Spinal cord (tissue), 10 donors: ENCODE measurements at places on chromosomes 6 and 20. TPM values are rescaled to one million over a fixed set of nuclear protein-coding genes. Genes with fewer than 3 reads are reported as not detected.

- H3K36me3 ChIP-seq: no peaks in the 10 kb centered on the region
- no peak for DNase-seq
- no peak overlapping the region for H3K27ac ChIP-seq
These were observed 453.5 kb upstream of the JARID2 start for GRCh38 chr6:14792118-14792955.

DNA sequence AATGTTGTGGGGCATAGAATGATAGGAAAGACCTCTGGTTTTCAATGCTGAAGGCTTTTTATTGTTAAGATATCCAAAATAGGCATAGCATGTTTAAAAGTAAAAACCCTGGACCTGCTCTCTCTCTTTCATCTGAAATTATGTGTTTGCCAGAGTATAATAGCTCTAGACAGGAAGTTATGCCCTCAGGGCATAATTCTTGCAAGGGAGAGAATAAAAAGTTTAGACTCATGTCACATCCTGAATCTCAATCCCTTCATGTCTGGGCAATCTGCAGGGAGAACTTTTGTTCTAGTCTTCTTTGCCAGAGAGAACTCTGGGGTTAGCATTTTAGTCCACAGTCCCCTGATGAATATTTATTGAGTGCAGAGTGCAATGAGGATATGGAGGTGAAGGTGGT is 297.3 kb upstream of the FLRT3 start:
- H3K36me3 ChIP-seq: no peaks in the 10 kb centered on the region
- no peaks in the 10 kb centered on the region for H3K4me1 ChIP-seq
- no peak overlapping the region for H3K27ac ChIP-seq

- no peak overlapping the region for H3K27ac ChIP-seq
- H3K4me3 ChIP-seq: no peak overlapping the region
- H3K4me1 ChIP-seq: no peaks in the 10 kb centered on the region
- no peaks in the 10 kb centered on the region for H3K36me3 ChIP-seq
- no peaks in the 10 kb centered on the region for H3K27me3 ChIP-seq
These were observed 531.3 kb upstream of the JAG1 start for GRCh38 chr20:11204926-11205768.

DNA sequence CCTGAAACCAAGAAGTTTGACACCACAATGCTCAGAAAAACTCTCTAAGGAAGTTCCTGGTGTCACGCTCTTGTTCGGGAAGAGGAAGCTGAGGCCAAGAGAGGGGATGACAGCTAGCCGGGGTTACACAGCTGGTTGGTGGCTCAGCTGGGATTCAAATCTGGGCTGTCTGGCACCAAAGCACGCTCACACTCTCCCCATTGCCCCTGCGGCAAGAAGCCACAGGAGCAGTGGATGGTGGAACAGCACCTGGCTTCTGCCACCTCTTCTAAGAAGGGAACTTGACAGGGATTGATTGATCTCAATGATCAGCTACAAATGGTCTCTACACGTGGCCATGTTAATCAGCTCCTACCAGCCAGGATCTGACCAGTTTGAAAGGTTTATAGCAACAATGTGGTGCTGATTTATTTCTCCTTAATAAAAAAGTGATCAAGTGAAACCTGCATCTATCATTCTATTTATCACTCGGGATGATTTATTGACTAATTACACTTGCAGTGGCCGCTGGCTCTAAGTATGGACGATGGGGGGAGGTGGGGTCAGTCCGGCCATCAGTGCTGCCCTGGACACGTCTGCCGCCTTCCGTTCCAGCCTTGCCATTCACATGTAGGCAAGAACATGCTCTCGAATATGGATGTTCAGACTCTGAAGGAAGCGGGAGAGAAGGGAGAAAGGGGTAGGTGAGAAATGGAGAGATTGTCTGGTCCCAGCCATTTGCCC is 71.9 kb upstream of the TOP1 start:
- H3K4me1 ChIP-seq: peaks cover 8% of the 10 kb centered on the region
- no peak for DNase-seq
- H3K4me3 ChIP-seq: no peak overlapping the region
- peaks cover 2% of the 10 kb centered on the region for H3K27me3 ChIP-seq
- H3K36me3 ChIP-seq: no peaks in the 10 kb centered on the region
- no peak overlapping the region for H3K27ac ChIP-seq

DNA sequence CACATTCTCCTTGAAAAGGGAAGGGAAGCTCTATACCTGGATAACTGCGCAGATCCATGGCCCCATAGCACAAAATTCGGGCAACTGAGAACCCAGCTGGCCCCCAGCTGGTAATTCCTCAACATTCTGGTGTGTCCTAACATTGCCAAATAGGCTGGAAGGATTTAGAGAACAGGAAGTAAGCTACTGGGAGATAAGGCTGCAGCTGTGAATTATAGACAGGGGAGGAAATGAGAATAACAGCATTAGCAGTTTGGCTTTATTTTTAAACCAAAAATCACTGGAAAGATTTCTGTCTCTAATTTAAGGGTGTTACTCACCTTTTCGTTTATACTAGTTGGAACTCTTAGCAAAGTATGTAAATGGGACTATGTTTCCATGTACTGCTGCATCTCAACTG is 97.2 kb downstream of the TULP4 start:
- peaks cover 15% of the 10 kb centered on the region for H3K4me1 ChIP-seq
- no peak overlapping the region for H3K4me3 ChIP-seq
- no peak overlapping the region for H3K27ac ChIP-seq
- peaks cover 4% of the 10 kb centered on the region for H3K36me3 ChIP-seq

GRCh38 chr20:41155261-41155660 is 17.9 kb downstream of the PLCG1 start:
- H3K36me3 ChIP-seq: peaks cover 42% of the 10 kb centered on the region
- no peaks in the 10 kb centered on the region for H3K27me3 ChIP-seq
- H3K27ac ChIP-seq: no peak overlapping the region

DNA sequence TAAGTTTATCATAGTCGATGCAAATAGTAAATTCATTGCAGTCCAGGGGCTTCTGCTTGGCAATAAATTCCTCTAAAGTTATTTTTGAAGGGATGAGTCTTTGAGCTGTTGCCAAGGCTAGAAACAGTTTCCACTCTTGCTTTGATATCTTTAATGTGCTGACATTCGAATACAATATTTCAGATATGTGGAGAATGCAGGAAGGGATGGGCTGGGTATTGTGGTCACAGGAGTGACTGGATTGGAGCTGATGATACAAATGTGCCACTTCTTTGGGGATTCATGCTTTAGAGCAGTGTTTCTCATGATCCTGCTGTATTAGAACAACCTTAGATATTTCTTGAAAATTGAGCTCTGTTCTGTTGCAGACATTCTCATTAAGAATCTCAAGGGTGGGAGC is 139.0 kb downstream of the PRDM13 start:
- no peaks in the 10 kb centered on the region for H3K36me3 ChIP-seq
- H3K27ac ChIP-seq: no peak overlapping the region
- no peaks in the 10 kb centered on the region for H3K4me1 ChIP-seq
- no peak overlapping the region for H3K4me3 ChIP-seq
- peaks cover 2% of the 10 kb centered on the region for H3K27me3 ChIP-seq
- no peak for DNase-seq

DNA sequence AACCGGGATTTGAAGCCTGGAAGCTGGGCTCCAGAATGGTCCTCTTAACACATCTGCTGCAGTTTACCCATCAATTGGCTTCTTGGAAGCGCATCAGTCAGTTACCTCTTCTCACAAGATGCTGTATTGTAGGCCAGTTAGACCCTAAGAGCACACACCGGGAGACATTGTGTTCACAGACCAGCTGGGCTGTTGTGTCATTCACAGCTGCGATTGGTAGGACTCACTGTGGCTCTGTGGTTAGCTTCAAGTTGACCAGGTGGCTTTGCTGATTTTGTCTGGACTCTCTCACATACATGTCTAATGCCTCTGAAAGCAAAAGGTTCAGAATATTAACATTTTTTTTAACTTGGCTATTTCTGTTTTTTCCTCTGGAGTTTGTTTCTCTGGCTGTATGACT is 64.8 kb downstream of the SNX9 start:
- no peak overlapping the region for H3K4me3 ChIP-seq
- no peak overlapping the region for H3K27ac ChIP-seq
- DNase-seq: no peak
- H3K27me3 ChIP-seq: no peaks in the 10 kb centered on the region
- peaks cover 3% of the 10 kb centered on the region for H3K36me3 ChIP-seq
- no peaks in the 10 kb centered on the region for H3K4me1 ChIP-seq

GRCh38 chr6:2462831-2463230 is 217.4 kb upstream of the GMDS start:
- DNase-seq: no peak
- no peak overlapping the region for H3K27ac ChIP-seq
- H3K27me3 ChIP-seq: peaks cover 4% of the 10 kb centered on the region
- H3K4me3 ChIP-seq: no peak overlapping the region
- peaks cover 9% of the 10 kb centered on the region for H3K4me1 ChIP-seq

DNA sequence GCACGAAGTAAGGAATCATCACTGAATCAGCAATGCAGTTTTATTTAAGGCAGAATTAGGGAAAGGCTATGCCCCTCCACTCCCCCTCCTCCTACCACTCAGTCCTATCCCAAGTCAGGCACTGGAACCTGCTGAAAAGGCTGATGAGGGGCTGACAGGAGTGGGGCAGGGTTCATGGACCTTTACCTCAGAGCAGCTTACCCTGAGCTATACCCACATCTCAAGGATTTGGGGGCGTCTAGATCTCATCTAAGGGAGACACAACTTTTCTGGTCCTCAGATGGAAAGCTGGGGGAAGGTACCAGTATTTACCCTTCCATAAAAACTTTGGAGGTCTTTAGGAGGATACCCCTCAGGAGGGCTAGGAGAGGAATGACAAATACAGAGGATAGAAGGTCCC is 27.2 kb downstream of the GSS start:
- no peak for DNase-seq
- no peak overlapping the region for H3K4me3 ChIP-seq
- H3K27ac ChIP-seq: no peak overlapping the region
- H3K27me3 ChIP-seq: no peaks in the 10 kb centered on the region

DNA sequence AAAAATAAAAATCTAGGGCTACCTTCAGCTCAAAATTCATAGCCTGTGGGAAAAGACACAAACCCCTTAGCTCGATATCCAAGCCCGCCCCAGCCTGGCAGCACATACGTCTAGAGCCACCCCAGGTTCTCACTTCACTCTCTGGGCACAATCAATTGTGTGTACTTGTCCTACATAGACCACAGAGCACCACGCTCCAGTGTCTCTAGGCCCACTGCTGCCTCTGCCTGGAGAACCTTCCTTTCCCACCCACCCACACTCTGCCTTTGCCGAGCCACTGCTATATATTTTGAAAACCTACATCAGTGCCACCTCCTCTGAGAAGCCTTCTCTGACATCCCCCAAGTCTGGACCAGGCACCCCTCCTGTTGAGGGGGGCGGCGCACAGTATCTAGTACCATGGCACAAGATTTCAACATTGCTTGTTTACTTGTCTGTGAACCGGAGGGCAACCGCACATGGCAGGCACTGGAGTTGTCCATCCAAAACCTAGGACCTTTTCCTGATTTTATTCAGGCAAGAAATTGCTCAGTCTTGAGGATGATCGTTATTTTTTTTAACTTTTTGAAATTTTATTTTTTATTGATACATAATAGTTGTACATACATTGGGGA is 141.5 kb downstream of the UNC5CL start:
- no peak overlapping the region for H3K4me3 ChIP-seq
- H3K27ac ChIP-seq: no peak overlapping the region
- no peaks in the 10 kb centered on the region for H3K27me3 ChIP-seq
- peaks cover 5% of the 10 kb centered on the region for H3K4me1 ChIP-seq
- no peak for DNase-seq

Gene SIRT5
- 13.7 TPM for total RNA-seq

Gene ECT2L
- total RNA-seq: 0.89 TPM

Gene CCDC170
- total RNA-seq: 3.2 TPM

Gene DCDC2
- total RNA-seq: 7.9 TPM

Gene SLC17A2
- total RNA-seq: not detected

Gene VSX1
- total RNA-seq: 0.11 TPM

Gene GLP1R
- total RNA-seq: 0.61 TPM

Gene PAK5
- 7.5 TPM for total RNA-seq
